ENCODE measurements at places on chromosomes 12 and 14. TPM values are rescaled to one million over a fixed set of nuclear protein-coding genes. Genes with fewer than 3 reads are reported as not detected.

- DNase-seq = peak; percentile 67
Measured at GRCh38 chr14:75906680-75907280, 75.0 kb downstream of the TGFB3 start.

DNA sequence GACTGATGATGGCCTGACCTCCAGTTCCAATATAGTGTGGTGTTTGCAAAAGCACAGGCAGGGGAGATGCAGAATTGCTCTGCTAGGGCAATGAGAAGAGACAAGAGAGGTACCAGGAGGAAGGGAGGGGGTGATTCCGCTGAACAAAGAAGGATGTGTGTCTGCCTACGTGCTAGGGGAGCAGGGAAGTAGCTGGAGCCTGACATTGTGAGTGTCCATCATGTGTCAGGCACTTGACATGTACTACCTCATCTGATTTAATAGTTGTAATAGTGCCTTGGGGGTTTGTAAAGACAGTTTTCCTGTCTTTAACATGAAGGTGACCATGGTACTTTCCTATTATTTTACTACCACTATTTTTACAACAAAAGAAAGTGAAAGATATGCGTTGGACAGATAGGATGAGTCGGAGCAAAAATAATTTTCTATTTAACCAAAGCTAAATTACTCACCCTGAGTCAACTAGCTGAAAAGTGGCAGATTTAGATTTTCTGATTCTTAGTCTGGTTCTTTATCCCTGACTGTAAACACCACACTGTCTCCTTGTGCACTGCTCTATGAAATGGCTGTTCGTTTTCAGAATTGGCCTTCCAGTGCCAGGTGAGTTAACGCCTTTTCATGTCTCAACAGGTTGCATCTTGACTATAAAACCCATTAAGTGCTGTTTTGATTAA, 33.7 kb upstream of the TEAD4 start:
- no peak for DNase-seq

The KRT82 gene
- not detected for total RNA-seq

The SLC5A8 gene
- total RNA-seq = 0.06 TPM

DNA sequence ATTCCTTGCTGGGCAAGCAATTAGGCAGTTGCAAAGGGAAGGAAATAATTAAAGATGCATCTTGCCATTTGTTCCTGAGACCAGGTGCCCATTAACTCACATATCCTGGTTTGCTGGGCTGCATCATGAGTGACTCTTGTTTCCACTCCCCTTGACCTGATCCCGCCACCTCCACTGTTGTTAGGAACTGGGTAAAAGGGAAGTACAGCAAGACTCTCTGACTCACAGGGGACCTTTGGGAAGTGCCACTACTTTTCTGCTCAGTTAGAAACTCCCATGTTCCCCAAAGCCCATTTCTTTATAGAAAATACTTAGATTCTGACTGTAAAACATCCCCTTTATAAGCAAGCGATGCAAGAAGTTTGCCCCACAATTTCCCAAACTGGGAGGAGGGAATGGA, 186.0 kb upstream of the BCL2L14 start:
- DNase-seq = no peak

- no peak for DNase-seq
Measured at GRCh38 chr12:49026101-49026500, 7.5 kb upstream of the PRKAG1 start.

The KLRG1 gene
- 3.3 TPM for total RNA-seq

DNA sequence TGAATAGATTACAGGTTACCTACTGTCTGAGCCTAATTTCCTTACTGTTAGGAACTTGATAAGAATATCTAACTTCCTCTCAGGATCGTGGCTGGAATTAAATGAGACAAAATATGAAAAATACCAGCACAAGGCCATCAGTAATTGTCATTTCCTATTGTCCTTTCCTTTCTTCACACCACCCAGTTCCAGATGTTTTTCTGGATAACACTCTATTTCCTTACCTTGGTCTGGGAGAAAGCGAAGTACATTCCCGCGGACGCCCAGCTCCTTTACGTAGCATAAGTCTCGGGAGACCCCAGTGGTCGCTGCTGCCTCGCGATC, 376 bp downstream of the GDF3 start:
- DNase-seq = no peak

DNA sequence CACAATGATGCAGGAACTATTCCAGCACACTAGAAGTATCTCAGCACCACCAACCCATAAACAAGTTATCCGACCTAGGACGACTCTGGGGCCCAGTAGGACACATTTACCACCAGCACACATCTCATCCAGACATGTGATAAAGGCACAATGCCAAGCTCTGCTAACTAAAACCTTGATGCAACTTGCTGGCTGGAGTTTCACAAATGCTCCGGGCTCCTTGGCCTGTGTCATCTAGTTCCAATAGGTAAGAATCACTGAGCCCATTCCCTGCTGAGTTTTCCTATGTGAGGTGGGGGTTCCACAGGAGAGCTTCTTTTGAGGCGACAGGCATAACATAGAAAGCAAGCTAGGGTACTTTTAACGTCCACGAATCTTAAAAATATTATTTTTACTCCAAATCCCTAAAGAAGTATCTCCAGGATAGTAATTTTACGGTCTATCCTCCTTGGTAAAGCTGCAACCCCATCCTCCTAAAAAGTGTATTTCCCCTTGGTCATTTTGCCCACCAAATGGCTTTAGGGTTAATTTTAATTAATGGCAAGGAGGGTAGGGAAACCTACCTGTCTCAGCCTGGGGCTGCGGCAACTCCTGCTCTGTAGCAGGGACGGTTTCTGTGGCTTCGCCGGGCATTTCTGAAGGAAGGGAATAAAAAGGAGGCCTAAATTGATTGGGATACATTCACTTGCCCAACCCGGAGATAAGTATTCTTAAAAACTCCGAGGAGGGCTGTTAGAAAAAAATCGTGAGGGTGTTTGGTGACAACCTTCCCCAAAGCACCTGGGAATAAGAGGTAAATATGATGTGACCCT, 1.0 kb downstream of the NACA start:
- DNase-seq = peak; percentile 54

DNA sequence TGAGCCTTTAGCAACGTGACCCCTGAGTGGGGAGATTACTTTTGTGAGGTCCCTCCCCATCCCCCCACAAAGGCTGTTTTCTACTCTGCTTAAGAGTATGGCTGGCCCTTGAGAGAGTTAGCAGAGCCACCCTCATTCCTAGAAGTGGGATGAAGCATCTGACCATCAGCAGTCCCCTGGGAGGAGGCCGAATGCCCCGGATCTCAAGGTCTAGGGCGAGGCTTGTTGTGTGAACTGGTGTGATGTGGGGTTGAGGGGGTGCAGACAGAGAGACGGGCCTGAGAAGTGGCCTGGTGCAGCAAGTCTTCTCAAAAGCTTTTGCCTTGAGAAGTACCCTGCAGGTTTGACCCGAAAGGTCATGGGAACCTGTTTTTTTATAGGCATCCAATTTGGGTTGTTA, 153.0 kb upstream of the FKBP4 start:
- no peak for DNase-seq

DNA sequence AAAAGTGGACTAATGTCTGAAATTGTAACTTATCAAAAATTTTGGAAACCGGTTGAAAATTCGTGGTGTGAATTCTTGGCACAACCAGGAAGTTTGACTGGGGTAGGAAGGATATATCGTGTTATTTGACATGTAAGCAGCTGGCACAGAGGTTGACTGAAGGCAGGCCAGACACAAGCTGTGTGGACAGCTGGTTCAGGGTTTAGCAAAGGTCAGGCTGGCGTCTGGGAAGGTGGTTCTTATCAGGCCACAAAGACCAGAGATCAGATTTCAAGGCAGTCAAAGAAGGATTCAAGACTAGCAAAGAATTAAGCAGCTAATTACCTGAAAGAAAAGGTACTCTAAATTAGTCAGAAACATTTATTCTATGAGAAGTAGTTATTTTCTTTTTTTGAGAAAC, 450.2 kb upstream of the MDGA2 start:
- no peak for DNase-seq

The RDH12 gene
- 166 TPM for total RNA-seq

GRCh38 chr14:97311411-97311810, 514.2 kb downstream of the VRK1 start:
- no peak for DNase-seq

GRCh38 chr12:66963901-66964300, 285.0 kb upstream of the GRIP1 start:
- DNase-seq = no peak

The ANKRD13A gene
- total RNA-seq = 54.3 TPM
